NCI-H446 (cell line): ENCODE measurements at places on chromosomes 1 and 21.

- DNase-seq: no peak
Observed at GRCh38 chr1:153253693-153254092, 5.8 kb upstream of the LORICRIN start.

GRCh38 chr21:30168086-30168485 lies 1.5 kb upstream of the CLDN17 start:
- no peak for DNase-seq

DNA sequence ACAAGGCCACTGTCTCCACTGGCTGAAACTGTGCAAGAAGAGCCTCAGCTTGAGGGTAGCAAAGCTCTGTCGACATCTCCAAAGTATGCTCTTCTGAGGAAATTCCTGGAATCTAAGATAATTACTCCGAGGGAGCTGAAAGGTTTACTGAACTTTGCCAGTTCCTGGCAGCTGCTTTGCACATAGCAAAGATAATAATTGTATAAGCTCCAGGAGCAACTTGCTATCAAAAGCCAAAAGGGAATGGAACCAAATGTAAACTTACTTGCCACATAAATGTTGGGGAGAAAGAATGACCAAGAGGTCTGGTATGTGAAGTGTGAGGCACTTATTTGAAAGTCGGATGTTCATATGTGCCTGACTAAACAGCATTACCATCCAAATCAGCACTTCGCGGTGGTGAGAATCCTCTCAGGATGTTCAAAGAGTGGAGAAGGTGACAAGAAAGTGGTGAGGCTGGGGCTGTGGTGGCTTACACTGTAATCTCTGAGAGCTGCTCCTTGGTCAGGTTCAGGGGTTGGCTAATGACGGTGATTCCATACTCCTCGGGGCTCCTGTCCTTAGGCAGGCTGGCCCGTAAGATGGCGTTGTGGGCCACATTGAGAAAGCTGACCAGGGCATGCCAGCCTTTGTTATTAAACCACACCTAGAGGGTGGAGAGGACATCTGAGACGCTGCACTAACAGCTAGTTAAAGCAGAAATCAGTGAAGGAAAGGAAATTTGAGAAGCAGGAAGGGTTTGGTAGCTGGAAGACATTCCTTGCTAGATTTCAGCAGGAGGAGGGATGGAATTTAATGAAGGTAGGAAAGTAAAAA lies 100.0 kb downstream of the ABCA4 start:
- DNase-seq: no peak

- DNase-seq: peak; percentile 73
Observed at GRCh38 chr1:181126871-181127587, 38.5 kb downstream of the IER5 start.

GRCh38 chr1:207020065-207020708 lies 12.4 kb downstream of the C1orf116 start:
- no peak for DNase-seq

DNA sequence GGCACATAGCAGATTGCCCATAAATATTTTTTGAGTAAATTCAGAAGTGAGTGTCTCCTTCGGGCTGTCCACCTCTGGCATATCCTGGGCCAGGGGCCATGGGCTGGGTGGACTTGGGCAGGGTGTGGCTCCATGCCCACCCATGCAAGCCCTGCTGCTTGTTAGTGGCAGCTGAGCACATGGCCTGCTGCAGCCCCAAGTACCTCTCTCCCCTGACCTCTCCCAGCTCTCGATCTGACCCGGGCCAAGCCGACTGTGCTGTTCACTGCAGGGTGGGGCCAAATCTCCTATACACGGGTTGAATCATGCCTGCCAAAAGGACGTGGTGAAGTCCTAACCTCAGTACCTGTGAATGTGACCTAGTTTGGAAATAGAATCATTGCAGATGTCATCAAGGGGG lies 132.5 kb upstream of the C1orf174 start:
- no peak for DNase-seq

GRCh38 chr1:165034136-165034809 lies 322.2 kb downstream of the LMX1A start:
- DNase-seq: no peak

DNA sequence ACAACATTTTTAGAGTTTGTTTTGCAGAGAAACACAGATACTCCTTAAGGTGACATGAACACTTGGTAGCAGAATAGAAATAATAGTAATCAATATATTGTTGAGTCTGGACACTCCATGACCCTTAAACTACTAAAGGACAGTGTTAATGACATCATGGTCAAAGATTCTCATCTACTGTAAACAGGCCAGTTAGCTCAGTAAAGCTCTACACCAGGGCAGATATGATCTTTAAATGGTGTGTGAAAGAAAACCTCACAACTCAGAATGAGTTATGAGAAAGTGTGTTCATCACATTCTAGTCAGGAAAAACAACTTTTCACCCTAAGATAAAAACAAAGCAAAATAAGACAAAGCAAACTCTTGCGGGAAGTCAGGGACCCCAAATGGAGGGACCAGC lies 58.1 kb upstream of the ADAMTS5 start:
- no peak for DNase-seq
